Anterior cingulate cortex (tissue), 58 donors: ENCODE measurements at places on chromosomes 3 and 15.

DNA sequence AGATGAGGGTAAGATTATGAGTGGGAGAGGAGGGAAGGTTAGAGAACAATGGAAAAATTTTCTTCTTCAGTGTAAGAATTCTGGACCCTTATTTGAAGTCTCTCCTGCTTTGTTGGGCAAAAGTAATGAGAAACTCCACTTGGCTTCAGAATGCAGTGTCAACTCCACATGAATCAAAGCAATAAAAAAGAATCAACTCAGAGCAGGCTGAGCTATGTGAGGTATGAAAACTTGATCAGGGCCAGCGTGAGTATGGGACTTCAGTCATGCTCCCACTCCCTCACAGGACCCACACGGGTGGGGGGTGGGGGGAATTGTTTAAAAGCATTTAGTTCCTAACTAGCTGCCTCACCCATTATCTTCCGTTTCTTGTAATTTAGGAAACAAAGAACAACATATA, 502.2 kb downstream of the PDCD6IP start:
- no peak for DNase-seq

GRCh38 chr3:78277220-78277619, 1237.3 kb downstream of the ROBO2 start:
- no peak for DNase-seq

- no peak for DNase-seq
These were observed 15.6 kb downstream of the MTHFS start for GRCh38 chr15:79881254-79881653.

- no peak for DNase-seq
These were observed 109.7 kb upstream of the GALNT15 start for GRCh38 chr3:16064642-16065414.

DNA sequence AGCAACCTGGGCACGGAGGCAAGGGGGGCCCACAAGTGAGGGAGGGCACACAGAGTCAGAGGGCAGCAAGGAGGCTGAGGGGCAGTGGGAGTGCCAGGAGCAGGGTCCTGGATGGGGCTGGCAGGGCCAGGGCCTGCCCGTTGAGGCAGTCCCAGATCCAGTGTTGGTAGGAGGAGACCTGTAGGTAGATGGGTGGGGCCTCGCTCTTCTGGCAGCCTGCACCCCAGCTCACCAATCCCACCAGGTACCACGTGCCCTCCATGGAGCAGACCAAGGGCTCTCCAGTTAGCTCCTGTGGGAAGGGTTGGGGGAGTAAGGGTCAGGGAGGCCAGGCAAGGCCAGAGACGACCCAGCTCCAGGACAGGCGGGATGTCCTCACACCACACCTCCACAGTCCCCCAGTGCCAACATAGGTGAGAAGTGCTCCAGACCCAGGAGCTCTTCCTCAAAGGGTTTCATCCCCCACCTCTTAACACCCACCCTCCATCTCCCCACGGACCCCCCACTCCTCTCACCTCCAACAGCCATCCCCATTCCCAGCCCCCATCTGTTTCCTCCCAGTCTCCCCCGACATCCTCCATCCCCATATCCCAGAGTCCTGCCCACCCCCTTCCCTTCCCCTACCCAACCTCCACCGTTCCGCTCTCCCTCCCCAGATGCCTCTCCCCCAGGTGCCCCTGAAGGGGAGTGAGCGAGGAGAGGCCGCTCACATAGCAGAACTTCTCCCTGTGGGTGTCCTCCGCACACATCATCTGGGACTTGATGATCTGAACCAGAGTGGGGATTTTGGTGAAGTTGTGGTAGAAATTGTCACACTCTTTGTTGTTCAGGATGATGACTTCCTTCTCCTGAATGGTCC, 5.2 kb downstream of the PRSS50 start:
- DNase-seq, result no peak

- DNase-seq, result no peak
These were observed 137.9 kb upstream of the LIPC start for GRCh38 chr15:58293622-58294550.

DNA sequence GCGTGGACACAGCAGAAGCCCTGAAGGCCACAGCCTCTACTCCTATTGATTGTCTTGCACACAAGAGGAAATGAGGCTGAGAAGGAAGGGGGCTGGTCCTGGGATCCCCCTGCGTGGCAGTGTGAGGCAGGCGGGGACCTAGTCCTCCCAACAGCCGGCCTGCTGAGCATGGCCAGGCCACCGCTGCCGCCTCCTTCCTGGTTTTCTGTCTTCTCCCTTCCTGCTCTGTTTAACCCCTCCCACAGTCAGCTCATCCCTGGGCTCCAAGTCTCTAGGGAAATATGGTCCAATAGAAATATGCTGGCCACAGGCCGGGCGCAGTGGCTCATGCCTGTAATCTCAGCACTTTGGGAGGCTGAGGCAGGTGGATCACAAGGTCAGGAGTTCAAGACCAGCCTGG, 42.1 kb upstream of the HES1 start:
- DNase-seq, result no peak

DNA sequence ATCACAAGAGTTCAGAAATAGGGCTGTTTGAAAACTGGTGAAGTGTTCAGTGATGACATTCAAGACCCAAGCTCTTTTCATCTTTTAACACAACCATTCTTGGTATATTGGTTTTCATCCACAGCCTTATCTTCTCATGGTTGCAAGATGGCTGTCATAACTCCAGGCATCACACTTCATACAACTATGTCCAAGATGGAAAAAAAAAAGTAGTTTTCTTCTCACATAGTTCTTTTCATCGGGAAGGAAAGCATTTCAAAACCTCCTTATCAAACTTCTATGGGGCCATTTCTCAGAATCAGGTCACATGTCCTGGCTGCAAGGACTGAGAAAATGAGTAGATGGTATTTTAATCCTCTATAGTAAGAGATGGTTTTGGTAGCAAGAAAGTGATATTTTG, 21.1 kb upstream of the MFSD1 start:
- DNase-seq, result no peak

DNA sequence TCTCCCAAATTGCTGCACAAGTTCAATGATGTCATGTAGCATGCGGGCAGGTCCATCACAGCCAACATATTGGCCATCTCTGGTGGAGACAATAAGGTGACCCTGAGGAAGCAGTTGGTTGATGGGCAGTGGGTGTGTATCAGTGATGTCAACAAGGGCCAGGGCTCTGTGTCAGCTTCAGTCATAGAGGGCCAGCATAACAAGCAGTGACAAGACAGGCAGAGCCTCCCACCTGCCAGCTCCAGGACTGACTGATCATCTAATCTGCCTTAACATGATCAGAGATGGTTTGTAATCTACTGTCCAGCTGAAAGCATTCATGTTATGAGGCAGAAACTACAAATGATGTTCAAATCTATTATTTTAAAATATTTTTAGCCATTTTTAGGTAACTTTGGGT, 62.3 kb downstream of the GLB1 start:
- no peak for DNase-seq

DNA sequence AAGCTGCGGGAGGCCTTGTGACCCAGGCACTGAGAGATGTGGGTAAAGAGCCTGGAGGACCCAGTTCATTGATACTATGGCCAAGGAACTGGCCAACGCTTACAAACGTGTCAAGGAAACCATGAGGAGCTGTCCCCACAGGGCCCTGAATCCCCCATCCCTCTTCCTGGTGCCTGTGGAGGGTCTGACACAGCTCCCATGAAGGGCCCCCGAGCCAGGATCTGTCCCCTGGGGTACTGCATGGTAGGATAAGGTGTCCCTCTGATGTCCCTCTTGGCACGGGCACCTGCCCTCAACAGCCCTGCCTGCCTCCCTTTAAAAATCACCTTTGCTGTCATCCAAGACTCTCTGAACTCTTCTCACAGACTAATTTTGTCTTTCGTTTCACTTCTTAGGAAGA, 122.4 kb downstream of the ADCY5 start:
- no peak for DNase-seq

- no peak for DNase-seq
These were observed 9.3 kb upstream of the MAGI1 start for GRCh38 chr3:66048051-66048395.

DNA sequence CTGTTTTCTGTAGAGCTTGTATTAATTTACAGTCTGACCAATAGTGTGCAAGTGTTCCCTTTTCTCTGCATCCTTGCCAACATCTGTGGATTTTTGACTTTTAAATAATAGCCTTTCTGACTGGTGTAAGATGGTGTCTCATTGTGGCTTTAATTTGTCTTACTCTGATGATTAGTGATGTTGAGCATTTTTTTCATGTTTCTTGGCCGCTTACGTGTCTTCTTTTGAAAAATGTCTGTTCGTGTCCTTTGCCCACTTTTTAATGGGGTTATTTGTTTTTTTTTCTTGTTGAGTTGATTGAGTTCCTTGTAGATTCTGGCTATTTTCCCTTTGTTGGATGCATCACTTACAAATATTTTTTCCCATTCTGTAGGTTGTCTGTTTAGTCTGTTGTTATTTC, 7.6 kb upstream of the ACOX2 start:
- no peak for DNase-seq

DNA sequence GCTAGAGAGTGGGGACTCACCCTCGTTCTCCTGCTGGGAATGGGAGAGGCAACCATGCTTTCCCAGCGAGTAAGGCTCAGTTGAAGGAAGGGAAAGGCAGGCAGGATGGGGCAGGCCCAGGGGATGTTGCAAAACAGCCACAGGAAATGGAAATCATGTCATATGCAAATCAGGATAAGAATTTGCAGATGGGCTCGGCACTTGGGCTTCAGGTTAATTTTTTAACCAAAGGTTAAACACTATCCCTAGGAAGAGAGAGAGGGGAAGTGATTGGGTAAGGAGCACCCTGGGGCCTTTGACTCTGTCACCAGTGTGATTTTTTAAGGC, 14.6 kb upstream of the PLA2G4E start:
- no peak for DNase-seq

- no peak for DNase-seq
These were observed 153.4 kb downstream of the EBLN2 start for GRCh38 chr3:73214846-73215245.

DNA sequence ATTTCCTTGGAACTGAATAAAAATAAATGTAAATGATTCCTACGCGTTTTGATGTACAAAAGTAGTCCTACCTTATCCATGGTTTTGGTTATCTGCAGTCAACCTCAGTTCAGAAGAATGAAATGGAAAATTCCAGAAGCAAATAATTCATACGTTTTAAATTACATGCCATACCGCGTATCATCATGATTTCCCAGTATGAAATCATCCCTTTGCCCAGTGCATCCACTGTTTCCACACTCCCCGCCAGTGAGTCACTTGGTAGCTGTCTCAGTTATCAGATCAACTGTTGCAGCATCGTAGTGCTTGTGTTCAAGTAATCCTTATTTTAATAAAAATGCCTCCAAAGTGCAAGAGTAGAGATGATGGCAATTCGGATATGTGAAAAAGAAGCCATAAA, 9.1 kb upstream of the MFSD1 start:
- DNase-seq, result no peak

DNA sequence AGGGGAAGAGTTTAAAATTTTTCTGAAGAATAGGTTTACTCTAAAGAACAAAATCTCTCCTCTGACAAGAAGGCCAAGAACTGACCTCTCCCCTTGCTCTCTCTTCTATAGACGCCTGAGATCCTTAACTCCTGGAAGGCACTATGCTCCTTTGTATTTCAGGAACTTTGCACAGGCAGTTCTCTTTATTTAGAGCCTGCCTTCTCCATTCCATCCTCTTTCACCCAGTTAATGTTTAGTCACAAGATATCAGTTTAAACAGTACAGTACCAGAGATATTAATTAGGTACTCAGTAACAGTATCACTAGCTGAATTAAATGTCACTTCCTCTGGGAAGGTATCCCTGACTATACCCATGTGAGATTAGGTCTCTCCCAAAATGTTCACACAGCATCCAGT, 33.5 kb downstream of the HERC1 start:
- DNase-seq, result no peak

DNA sequence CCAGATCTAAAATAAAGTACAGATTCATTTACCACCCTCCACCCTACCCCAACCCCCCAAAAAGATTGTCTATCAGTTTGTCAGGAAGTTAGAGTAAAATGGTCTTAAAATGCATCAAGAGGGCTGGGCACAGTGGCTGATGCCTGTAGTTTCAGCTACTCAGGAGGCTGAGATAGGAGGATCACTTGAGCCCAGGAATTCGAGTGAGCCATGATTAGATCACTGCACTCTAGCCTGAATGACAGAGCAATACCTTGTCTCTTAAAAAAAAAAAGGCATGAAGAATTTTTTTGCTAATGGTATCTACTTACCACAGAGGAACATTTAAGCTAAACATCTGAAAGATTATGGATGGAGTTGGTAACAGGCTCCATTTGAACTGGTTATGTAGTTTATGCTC, 71.0 kb downstream of the RBM6 start:
- DNase-seq, result no peak

DNA sequence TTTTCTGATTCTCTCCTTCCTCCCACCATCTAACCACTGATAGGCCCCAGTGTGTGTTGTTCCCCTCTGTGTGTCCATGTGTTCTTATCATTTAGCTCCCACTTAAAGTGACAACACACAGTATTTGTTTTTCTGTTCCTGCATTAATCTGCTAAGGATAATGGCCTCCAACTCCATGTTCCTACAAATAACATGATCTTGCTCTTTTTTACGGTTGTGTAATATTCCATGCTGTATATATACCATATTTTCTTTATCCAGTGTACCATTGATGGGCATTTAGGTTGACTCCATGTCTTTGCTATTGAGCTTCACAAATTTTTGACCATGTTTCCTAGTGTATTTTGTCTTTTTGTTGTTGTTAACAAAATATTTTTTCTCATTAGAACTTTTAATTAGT, 30.6 kb downstream of the VEPH1 start:
- no peak for DNase-seq

GRCh38 chr15:92634671-92635201, 20.8 kb downstream of the FAM174B start:
- DNase-seq, result no peak

GRCh38 chr15:70062321-70062956, 35.3 kb downstream of the TLE3 start:
- no peak for DNase-seq

- DNase-seq, result no peak
These were observed 434.5 kb downstream of the MFSD1 start for GRCh38 chr3:159236321-159236720.

DNA sequence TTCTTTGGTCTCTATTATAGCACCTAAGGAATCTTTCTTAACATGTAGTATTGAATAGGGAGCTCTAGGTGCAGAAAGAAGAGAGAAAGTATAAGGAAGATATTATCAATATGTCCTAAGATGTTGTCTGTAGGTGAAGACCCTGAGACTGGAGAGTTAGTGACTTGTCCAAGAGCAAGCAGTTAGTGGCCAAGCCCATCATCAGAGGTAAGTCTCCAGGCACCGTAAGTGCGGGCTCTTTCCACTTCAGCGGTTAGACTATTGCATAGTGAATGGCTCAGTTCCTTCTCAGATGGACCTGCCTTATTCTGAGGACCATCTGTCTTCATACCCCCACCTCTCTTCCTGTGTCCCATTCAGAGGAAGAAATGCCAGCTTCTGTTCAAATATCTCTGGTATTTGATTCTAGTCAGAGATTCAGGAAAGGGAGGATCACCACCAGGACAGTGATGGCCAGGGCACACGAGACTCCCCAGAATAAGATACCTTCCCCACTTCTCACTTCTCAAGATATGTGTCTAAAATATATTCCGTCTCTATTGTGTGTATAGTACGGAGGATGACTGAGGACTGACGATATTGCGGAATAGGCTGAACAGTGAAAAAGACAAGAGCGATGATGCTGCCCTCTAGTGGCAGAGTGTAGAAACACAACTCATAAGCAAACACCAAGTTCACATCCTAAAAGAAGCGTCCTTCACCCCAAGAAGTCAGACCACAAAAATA, 19.1 kb upstream of the ADGRG7 start:
- DNase-seq, result peak; percentile 29

- DNase-seq, result no peak
These were observed 41.4 kb downstream of the NFKBIZ start for GRCh38 chr3:101890716-101891115.
